PC-3 (cell line): ENCODE measurements at places on chromosomes 6 and 20.

GRCh38 chr20:55540013-55540412, 465.3 kb downstream of the CBLN4 start:
- DNase-seq: peak; percentile 48

DNA sequence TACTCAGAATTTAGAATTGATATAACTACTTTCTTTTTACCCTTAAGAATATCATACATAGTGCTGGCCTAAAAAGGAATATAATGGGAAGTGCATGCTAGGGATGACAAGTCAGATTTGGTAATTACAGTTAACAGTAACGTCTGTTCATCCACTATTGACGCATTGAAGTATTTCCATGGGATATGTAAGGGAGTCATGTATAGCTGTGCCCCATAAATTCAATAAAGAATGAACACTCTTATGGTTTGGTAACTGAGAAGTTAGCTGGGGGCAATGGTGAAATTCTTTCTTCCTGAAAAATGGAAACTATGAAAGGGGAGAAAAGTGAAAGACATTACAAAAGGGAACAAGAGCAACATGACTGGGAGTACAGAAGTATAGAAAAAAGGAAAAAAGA, 2.6 kb upstream of the COL19A1 start:
- DNase-seq: no peak

GRCh38 chr6:41656002-41656691, 17.9 kb downstream of the MDFI start:
- no peak for DNase-seq

- no peak for DNase-seq
Observed at GRCh38 chr6:114068771-114069170, 97.8 kb upstream of the HDAC2 start.

- peak; percentile 27 for DNase-seq
Observed at GRCh38 chr6:149248693-149249369, 68.7 kb upstream of the TAB2 start.
